Fibroblast of lung (primary cell): ENCODE measurements at places on chromosomes 7 and 10. TPM values are rescaled to one million over a fixed set of nuclear protein-coding genes. Genes with fewer than 3 reads are reported as not detected.

DNA sequence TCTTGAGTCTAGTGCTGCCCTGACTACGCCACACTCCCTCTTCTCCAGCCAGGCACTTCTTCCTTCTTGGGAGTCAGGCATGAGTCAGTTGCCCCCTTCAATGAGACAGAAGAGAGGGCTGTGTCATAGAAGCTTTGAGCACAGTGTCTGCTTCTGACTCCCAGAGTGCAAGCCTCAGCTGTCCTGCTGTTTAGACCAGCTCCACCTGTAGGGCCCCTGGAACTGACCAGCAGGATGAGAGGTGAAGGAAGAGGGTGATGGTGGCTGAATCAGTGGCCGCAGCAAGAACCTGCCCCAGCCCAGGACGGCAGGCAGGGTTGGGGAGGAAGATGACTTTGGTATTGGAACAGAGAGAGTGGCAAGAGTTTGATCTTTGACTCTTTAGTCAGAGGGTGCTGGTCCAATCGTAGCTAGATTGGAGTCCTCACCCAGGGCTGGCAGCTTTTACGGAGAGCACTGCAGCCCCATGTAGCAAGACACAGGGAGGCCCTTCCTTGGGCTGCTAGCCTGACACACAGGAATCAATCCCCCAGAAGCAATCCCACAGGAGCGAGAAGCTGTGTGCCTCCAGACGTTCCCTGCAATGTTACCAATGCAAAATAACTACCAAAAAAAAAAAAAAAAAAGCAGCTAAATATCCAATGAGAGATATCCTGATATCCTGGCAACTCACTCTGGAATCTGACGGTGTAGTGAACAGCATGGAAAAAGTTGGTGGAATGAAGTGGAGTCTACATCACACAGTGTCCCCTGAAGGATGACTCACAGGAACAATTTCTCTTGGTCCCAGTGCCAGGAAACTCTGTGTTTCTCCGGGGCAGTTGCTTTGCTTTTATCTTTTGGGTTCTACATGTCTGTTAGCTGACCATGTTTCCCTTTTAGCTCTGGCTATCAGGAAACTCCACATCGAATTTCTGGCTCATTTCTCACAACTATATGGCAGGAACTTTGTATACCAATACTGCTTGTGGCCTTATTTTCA, 6.9 kb downstream of the C10orf62 start:
- peak; percentile 66 for DNase-seq

GRCh38 chr10:97450828-97451227, 4.9 kb downstream of the ZDHHC16 start:
- DNase-seq, result no peak

DNA sequence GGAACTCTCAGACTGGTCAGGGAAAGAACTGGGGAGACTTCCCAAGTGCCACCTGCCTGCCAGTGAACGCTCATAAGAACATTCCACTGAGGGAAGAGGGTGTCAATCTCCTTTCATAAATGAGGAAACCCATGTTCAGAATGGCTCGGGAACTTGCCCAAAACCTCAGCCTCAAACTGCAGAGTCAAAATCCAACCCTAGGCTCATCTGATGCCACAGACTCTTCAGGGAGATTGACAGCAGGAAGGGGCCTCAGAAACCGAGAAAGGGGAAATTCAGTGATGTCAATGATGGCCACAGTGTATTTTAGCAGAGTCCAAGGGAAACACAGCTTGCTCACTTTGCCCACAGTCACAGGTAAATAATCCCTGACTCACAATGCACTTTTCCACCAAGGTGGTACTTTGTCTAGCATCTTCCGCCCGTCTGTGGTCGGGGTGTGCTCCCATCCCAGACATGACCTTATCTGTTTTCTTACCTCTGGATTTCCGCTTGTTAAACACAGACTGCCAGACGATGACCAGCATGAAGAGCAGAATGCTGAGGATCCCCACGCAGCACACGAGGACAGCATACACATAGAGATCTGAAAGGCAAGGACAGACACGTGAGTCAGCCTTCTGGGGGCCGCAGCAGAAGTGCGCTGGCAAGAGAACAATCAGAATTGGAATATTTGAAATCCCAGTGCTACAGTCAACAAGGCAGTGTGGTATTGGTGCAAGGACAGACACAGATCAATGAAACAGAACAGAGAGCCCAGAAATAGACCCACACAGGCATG, 38.4 kb downstream of the VSTM4 start:
- no peak for DNase-seq

DNA sequence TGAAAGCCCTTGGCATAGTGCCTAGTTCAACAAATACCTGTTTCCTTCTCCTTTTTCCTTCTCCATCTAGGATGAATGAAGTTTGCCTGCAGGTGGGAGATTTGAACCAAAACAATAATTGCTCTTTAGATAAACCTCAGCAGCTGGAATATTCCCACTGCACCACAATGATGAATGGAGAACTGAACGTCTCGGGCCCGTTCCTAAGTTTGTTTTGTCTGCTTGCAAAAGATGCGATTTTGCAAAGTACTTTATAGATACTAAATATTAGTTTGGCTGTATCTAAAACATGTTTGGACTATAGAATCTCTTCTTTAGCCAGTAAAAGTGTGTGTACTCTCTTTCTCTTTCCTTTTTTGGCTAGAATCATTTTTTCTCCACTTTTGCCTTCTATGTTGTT, 75.8 kb upstream of the BMPER start:
- DNase-seq, result no peak

DNA sequence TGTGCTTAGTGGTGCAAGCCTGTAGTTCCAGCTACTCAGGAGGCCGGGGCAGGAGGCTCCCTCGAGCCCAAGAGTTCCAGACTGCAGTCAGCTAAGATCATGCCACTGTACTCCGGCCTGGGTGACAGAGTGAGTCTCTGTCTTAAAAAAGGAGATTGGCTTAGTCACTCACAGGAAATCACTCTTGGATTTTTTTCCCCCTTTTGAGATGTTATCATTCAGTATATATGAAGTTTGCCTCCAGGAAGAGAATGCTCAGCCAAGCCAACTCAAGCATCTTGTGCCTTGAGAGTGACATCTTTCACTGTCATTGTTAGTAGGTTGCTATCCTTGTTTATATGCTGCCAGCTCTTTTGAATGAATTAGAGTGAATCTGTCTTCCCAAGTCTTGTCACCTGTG, 28.0 kb downstream of the NIPSNAP2 start:
- no peak for DNase-seq

- no peak for DNase-seq
These were observed 8.5 kb upstream of the AP5Z1 start for GRCh38 chr7:4766666-4767519.

DNA sequence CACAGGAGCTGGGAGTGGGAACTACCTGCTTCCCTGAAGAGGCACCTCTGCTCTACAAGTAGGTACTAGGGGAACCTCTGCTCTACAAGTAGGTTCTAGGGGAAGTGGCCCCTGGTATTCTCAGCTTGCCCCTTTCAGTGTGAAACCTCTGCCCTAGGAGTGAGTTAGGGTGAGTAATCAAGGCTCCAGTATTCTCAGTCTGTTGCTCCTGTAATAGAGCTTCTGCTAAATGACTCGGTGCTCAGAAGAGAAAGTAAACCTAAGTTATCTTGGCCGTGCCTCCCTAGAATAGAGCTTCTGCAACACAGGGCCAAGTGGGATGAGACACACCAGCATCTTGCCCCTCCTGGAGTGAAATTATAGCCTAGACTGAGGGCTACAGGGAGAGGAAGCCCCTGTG, 13.4 kb upstream of the RASSF4 start:
- DNase-seq, result no peak

DNA sequence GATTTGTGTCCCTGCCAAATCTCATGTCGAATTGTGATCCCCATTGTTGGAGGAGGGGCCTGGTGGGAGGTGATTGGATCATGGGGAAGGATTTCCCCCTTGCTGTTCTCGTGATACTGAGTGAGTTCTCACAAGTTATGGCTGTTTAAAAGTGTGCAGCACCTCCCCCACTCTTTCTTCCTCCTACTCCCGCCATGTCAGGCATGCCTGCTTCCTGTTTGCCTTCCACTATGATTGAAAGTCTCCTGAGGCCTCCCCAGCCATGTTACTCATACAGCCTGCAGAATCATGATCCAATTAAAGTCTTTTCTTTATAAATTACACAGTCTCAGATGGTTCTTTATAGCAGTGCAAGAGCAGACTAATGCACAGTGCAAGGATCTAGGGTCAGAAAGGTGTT, 75.4 kb downstream of the CALD1 start:
- DNase-seq, result peak; percentile 55

DNA sequence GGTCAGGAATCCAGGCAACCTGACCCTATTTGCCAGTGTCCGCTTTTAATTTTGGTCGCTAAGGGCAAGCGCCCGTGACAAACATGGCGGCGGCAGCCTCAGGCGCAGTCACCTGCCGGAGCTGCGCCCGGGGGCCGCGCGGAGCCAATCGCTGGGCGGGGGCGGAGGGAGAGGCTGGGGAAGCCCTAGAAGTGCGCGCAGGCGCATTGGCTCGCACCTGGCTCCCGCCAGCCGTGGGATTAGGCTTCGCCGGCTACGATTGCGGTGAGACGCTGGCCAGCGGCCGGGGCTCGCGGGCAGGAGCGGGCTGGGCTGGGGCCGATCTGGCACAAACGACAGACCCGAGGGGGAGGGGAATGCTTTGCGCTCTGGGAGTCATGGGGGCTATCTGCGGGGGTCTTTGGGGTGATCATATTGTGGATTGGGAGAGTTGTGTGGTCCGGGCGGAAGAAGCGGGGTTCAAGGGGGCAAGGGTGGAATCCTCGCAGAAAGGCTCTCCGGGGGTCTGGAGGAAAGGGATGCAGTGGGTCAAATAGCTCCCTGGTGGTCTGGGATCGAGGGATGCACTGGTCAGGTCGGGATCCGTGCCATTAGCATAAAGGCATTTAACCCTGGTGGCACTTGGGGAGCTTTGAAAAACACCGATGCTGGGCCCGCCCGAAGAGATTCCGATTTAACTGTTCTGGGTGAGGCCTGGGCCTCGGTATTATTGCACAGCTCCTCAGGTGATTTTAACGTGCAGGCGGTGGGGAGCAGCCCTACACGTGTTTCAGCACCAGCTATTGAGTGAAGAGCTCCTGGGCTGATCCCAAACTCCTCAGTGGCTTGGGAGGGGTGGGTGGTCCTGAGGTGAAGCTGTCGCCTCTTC, 10.1 kb upstream of the C10orf95 start:
- DNase-seq, result peak; percentile 80

GRCh38 chr10:3113343-3113720, 46.0 kb downstream of the PFKP start:
- DNase-seq, result no peak

DNA sequence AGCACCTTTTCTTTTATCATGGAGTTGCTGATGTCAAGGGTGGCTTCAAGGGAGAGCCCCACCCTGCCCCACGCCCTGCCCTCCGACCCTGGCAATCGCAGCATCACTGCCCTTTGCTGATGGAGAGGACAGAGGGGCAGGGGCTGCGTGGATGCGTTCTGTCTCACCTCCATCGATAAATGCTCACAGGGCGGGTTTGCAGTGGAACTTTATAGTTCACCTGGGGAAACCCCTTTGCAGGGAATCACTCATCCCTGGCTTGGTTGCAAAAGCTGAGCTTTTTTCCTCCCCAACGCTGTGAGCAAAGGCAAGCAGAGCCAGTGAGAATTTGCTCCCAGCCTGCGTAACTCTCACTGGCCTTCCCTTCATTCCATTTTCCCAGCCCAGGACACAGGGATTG, 176.8 kb downstream of the WDR37 start:
- no peak for DNase-seq

Gene CRYGN
- 0.26 and 0.50 TPM in 2 replicates for total RNA-seq

Gene CLEC2L
- not detected in 2 replicates for total RNA-seq

Gene EVX1
- not detected in 2 replicates for total RNA-seq

Gene NHLRC2
- 8.5 and 11.9 TPM in 2 replicates for total RNA-seq

Gene ACSL5
- total RNA-seq, result 1.7 and 4.6 TPM in 2 replicates
